Hepatocyte (in vitro differentiated cells): ENCODE measurements at places on chromosomes 16 and 17. TPM values are rescaled to one million over a fixed set of nuclear protein-coding genes. Genes with fewer than 3 reads are reported as not detected.
A peak's percentile ranks its signal among the peaks of the same experiment; 100 is the strongest.

- DNase-seq: no peak
These were observed 3.1 kb downstream of the RAB37 start for GRCh38 chr17:74740173-74740572.

DNA sequence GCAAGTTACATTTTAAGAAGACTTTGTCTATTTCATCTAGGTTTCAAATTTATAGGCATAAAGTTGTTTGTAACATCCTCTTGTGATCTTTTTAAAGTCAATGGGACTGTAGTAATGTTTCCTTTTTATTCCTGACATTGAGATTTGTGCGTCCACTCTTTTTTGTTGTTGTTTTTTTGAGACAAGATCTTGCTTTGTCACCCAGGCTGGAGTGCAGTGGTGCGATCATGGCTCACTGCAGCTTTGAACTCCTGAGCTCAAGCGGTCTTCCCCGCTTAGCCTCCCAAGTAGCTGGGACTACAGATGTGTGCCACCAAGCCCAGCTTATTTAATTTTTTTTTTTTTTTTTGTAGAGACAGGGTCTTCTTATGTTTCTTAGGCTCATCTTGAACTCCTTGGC, 29.9 kb downstream of the RPTOR start:
- DNase-seq: no peak

DNA sequence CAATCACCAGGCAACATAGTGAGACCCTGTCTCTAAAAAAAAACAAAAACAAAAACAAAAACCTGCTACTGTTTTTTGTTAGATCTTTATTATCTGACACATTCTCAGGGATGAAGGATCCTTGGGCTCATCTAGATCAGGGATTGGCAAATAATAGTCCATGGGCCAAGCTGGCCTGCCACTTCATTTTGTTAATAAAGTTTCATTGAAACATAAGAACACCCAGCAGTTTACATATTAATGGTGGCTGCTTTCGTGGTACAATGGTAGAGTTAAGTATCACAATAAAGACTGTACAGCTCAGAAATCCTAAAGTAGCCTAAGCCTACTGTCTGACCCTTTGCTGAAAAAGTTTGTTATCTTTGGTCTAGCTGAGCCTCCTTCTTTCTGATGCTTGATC, 32.9 kb upstream of the CLEC18A start:
- DNase-seq: no peak

- peak; percentile 44 for DNase-seq
These were observed 406.6 kb upstream of the EEF2KMT start for GRCh38 chr16:5504064-5504781.

DNA sequence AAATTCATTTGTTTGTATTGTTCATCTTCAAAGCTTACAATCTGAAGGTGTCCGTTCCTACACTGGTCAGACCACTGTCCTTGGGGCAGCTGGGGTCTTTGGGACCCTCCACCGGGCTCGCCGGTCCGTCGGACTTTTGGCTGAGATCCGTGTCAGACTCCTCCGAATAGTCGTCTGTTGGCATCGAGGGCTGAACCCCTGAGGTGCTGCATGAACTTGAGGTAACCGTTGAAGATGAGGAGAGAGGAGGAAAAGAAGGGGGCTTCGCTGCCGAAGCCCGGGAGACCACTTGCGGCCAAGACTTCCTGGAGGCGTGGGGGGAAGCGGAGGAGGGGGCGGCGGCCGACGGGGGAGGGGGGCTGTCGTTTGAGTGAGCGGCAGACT, 260.8 kb downstream of the ZFHX3 start:
- no peak for DNase-seq

- DNase-seq: no peak
These were observed 18.4 kb downstream of the G6PC1 start for GRCh38 chr17:42918902-42919521.

- DNase-seq: no peak
These were observed 9.1 kb upstream of the PSMC3IP start for GRCh38 chr17:42586514-42587230.

- DNase-seq: no peak
These were observed 285.4 kb downstream of the SHISA9 start for GRCh38 chr16:13186813-13187212.

Gene FAM20A
- 39.7 and 41.1 TPM in 2 replicates for polyA plus RNA-seq

Gene HSF4
- 8.5 and 15.7 TPM in 2 replicates for polyA plus RNA-seq

Gene CCL16
- polyA plus RNA-seq: not detected in 2 replicates

Gene APRT
- 237 and 273 TPM in 2 replicates for polyA plus RNA-seq

Gene ASPA
- 0.08 and 0.66 TPM in 2 replicates for polyA plus RNA-seq

Gene PMP22
- 163 and 186 TPM in 2 replicates for polyA plus RNA-seq
